ENCODE measurements at places on chromosomes 11 and 22. TPM values are rescaled to one million over a fixed set of nuclear protein-coding genes. Genes with fewer than 3 reads are reported as not detected.
A peak's percentile ranks its signal among the peaks of the same experiment; 100 is the strongest.

The SPTBN2 gene
- total RNA-seq = 24.8 TPM

The HTATIP2 gene
- total RNA-seq = 36.7 TPM

The CFL1 gene
- 1,621 TPM for total RNA-seq

DNA sequence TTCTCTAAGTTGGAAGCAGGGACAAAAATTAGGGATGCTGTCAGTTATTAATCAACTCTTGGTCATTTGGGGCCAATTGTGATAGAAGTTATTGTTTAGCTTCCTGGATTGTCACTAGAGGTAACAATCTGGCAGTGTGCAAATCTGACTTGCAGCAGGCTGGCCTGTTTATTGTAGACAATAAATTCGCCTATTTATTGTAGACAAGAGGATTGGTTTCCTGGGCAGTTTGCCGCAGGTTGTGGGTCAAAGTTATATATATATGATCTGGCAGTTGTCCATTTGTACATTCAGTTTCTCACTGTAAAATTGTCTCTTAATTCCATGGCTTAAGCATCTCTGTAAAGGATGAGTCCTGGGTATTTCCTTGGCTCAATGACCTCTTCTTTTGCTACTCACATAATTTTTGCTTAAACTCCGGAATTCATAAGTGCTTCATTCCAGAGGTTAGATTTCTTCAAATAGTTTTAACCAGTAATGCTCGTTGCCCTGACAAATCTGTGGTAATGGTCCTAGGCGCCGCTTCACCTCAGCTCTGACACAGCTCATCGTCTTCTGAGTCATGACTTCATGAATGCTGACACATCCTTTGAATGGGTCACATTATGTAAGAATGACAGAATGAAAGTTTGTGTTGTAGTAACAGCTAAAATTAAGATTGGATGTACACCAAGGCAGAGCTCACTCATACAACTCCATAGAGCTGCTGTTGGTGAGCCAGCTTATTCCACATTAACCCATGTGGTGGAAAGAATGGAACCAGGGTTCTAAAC, 7.8 kb upstream of the MMP3 start:
- DNase-seq = peak; percentile 74

- no peak for DNase-seq
Observed at GRCh38 chr11:61707574-61707973, 27.4 kb downstream of the DAGLA start.

GRCh38 chr11:96384156-96384555, 5.6 kb downstream of the CCDC82 start:
- no peak for DNase-seq

- DNase-seq = no peak
Observed at GRCh38 chr11:10461276-10461790, 6.3 kb downstream of the AMPD3 start.
